ENCODE measurements at places on chromosomes 6 and 20. TPM values are rescaled to one million over a fixed set of nuclear protein-coding genes. Genes with fewer than 3 reads are reported as not detected.

GRCh38 chr6:141402489-141402888, 730.2 kb upstream of the GJE1 start:
- DNase-seq, result no peak

DNA sequence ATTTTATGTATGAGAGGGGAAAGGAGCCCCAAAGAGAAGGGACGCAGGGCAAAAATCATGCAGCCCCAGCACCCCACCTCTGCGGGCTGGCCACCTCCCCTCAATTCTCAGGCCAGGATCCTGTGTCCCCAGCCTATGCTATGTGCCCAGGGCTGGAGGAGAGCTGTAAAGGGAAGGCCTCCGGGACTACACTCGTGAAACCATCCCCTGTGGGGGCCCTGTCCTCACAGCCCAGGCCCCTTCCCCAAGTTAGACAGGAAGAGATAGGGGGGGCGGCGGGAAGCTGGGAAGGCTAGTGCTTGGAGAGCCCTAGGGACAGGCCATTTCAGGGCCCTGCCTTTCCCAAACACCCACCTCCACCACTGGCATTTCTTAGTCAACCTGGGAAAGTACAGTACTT, 1.4 kb upstream of the COL11A2 start:
- DNase-seq, result no peak

DNA sequence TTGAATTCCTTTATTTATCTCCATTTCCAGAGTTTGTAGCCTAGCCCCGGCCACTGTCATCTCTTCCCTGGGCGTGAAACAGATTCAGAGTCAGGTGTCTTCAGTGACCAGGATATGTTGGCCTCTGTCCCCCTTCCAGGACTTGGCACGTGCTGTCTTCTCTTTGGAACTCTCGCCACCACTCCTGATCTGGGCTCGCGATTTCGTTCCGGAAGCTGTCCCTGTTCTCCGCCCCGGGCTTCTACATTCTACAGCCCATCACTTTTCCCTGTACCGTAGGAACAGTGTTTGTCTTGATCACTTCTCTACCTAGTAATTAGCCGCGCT, 739 bp downstream of the GSS start:
- peak; percentile 53 for DNase-seq

- DNase-seq, result peak; percentile 83
Measured at GRCh38 chr6:14026831-14027539, 90.6 kb upstream of the CD83 start.

The ANKEF1 gene
- total RNA-seq, result 1.5 TPM
